CD4-positive, alpha-beta T cell (primary cell): ENCODE measurements at places on chromosomes 6 and 20.

DNA sequence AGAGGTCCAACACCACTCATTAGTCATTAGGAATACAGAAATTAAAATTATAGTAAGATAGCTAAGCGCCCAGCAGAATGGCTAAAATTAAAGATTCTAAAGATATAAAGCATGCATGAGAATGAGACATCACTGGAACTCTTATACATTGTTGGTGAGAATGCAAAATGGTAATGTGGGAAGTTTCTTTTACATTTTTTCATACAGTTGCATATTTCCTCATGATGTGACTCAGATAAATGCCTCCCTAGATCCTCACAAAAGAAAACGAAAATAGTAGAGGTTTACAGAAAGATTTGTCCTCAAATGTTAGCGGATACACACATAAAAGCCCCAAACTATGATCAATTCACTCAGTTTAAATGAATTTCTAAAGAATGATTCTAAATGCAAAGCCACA is 633.7 kb upstream of the GJE1 start:
- H3K27me3 ChIP-seq: no peaks in the 10 kb centered on the region
- DNase-seq: no peak
- no peak overlapping the region for H3K4me3 ChIP-seq
- no peaks in the 10 kb centered on the region for H3K36me3 ChIP-seq

GRCh38 chr6:125097186-125097585 is 56.4 kb upstream of the TPD52L1 start:
- no peak overlapping the region for H3K27ac ChIP-seq
- H3K36me3 ChIP-seq: no peaks in the 10 kb centered on the region
- no peak for DNase-seq
- H3K4me1 ChIP-seq: peaks cover 11% of the 10 kb centered on the region
- H3K4me3 ChIP-seq: no peak overlapping the region
- H3K27me3 ChIP-seq: peaks cover 6% of the 10 kb centered on the region

- no peak overlapping the region for H3K27ac ChIP-seq
- H3K36me3 ChIP-seq: no peaks in the 10 kb centered on the region
- H3K4me3 ChIP-seq: no peak overlapping the region
- peaks cover 17% of the 10 kb centered on the region for H3K4me1 ChIP-seq
- no peaks in the 10 kb centered on the region for H3K27me3 ChIP-seq
Observed at GRCh38 chr6:137413482-137413881, 80.7 kb downstream of the OLIG3 start.

- no peak overlapping the region for H3K4me3 ChIP-seq
- peaks cover 84% of the 10 kb centered on the region for H3K4me1 ChIP-seq
- no peaks in the 10 kb centered on the region for H3K27me3 ChIP-seq
- H3K36me3 ChIP-seq: no peaks in the 10 kb centered on the region
Observed at GRCh38 chr6:37496951-37497885, 2.5 kb downstream of the CCDC167 start.

DNA sequence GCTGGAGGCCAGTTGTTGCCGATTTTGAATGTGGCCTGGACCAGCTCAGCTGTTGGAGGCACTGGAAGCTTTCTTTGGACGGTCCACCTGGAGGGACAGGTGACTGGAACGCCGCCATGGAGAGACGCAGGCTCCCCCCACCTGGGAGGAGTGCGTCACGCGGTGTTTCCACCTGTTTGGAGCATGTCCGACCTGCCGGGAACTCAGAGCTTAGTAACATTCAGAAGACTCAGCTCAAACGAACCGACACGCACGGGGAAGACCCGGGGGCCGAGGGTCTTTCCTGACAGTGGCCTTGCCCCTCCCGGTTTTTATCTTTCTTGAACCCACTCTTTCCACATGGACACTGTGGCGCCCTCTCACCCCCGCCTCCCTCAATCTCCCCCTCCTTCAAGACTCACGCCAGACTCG is 141.6 kb downstream of the SMOC2 start:
- no peak overlapping the region for H3K27ac ChIP-seq
- H3K4me3 ChIP-seq: no peak overlapping the region
- H3K4me1 ChIP-seq: no peaks in the 10 kb centered on the region

DNA sequence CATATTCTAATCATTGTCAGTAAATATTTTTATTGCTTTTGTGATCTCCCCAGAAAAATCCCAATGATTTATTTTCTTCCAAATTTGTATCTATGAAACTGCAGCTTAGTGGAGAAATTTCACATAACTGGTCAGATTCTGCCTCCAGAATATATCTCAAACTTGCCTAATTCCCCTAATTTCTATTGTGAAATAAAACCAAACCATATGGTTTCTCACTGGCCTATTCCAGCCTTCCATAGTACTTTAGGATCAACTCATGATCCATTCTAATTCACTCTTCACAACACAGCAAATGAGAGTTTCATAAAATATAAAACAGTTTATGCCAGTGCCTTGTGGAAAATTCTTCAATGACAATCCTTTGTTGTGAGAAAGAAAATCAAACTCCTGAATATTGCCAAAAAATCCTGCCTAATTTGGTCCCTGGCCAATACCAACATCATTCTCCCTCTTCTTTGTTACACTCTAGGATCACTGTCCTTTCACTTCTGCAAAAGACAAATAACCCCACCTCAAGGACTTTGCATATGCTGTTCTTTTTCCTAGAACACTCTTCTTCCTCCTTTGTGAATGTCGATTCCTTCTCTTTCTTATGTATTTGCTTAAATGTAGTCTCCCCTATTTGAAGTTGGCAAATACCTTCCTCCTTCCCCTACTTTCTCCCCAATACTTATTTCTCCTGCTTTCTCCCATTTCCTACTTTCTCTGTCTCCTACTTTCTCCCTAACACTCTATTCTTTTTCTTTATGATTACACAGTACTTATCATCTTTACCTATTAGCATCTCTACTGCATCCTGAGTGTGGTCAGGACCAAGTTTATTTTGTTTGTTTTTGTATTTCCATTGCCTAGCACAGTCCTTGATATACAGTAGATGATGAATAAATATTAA is 587.5 kb downstream of the RFPL4B start:
- H3K4me1 ChIP-seq: no peaks in the 10 kb centered on the region
- no peak overlapping the region for H3K27ac ChIP-seq
- DNase-seq: no peak
- H3K27me3 ChIP-seq: no peaks in the 10 kb centered on the region
- no peak overlapping the region for H3K4me3 ChIP-seq
- no peaks in the 10 kb centered on the region for H3K36me3 ChIP-seq

GRCh38 chr20:36908603-36909002 is 32.7 kb downstream of the TLDC2 start:
- peaks cover 11% of the 10 kb centered on the region for H3K4me1 ChIP-seq
- DNase-seq: no peak
- H3K36me3 ChIP-seq: peaks cover 93% of the 10 kb centered on the region
- no peaks in the 10 kb centered on the region for H3K27me3 ChIP-seq
- H3K4me3 ChIP-seq: no peak overlapping the region

GRCh38 chr6:12892151-12892550 is 175.6 kb downstream of the PHACTR1 start:
- no peak overlapping the region for H3K27ac ChIP-seq
- peaks cover under 1% of the 10 kb centered on the region for H3K27me3 ChIP-seq

- H3K4me3 ChIP-seq: no peak overlapping the region
- no peak for DNase-seq
- no peaks in the 10 kb centered on the region for H3K36me3 ChIP-seq
- H3K27ac ChIP-seq: no peak overlapping the region
- no peaks in the 10 kb centered on the region for H3K4me1 ChIP-seq
- H3K27me3 ChIP-seq: no peaks in the 10 kb centered on the region
Observed at GRCh38 chr6:91608428-91608827, 1021.6 kb upstream of the MAP3K7 start.

DNA sequence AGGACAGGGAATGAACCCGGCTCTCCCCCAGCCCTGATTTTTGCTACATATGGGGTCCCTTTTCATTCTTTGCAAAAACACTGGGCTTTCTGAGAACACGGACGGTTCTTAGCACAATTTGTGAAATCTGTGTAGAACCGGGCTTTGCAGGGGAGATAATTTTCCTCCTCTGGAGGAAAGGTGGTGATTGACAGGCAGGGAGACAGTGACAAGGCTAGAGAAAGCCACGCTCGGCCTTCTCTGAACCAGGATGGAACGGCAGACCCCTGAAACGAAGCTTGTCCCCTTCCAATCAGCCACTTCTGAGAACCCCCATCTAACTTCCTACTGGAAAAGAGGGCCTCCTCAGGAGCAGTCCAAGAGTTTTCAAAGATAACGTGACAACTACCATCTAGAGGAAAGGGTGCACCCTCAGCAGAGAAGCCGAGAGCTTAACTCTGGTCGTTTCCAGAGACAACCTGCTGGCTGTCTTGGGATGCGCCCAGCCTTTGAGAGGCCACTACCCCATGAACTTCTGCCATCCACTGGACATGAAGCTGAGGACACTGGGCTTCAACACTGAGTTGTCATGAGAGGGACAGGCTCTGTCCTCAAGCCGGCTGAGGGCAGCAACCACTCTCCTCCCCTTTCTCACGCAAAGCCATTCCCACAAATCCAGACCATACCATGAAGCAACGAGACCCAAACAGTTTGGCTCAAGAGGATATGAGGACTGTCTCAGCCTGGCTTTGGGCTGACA is 28.8 kb upstream of the ZBP1 start:
- H3K4me3 ChIP-seq: no peak overlapping the region
- H3K4me1 ChIP-seq: peaks cover 3% of the 10 kb centered on the region
- H3K27ac ChIP-seq: no peak overlapping the region
- peaks cover 4% of the 10 kb centered on the region for H3K36me3 ChIP-seq
- DNase-seq: no peak

GRCh38 chr6:150194195-150194594 is 51.4 kb downstream of the PPP1R14C start:
- H3K27ac ChIP-seq: no peak overlapping the region
- DNase-seq: no peak
- H3K4me1 ChIP-seq: no peaks in the 10 kb centered on the region
- H3K4me3 ChIP-seq: no peak overlapping the region
- no peaks in the 10 kb centered on the region for H3K36me3 ChIP-seq
- no peaks in the 10 kb centered on the region for H3K27me3 ChIP-seq
